Stimulated activated CD4-positive, alpha-beta T cell treated with anti-CD3 and anti-CD28 coated beads, TNF-alpha, amount 100 ng/mL, for 4 hours (primary cell): ENCODE measurements at places on chromosomes 1 and 21.

- no peak for DNase-seq
Observed at GRCh38 chr1:101431956-101432510, 195.2 kb downstream of the S1PR1 start.

DNA sequence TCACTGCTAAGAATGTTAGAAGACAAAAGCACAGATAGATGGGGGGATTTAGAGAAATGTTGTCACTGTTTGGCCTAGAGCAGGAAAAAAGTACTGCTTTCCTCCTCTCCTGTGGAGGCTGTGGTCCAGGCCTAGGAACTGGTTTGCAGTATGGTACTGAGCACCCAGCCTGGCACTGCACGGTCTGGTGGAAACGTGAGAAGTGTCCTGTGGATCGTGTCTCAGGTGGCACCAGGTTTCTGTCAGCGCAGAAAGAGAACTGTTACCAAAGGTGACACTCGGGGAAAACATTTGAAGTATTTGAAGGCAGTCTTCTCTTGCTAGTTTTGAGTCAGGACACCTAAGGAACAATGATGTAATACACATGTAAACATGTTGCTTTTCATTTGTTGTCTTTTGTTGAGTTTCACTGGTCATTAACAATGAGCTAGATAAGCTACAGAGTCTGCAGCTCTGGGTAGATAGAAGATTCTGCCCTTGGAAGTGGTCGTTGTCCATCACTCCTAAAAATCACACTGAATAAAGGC, 63.0 kb downstream of the B3GALNT2 start:
- DNase-seq = no peak

GRCh38 chr1:79976287-79976686, 969.8 kb upstream of the ADGRL4 start:
- DNase-seq = no peak

GRCh38 chr1:226342656-226343055, 33.7 kb upstream of the LIN9 start:
- DNase-seq = no peak

GRCh38 chr1:228172591-228173527, 7.3 kb downstream of the IBA57 start:
- no peak for DNase-seq

DNA sequence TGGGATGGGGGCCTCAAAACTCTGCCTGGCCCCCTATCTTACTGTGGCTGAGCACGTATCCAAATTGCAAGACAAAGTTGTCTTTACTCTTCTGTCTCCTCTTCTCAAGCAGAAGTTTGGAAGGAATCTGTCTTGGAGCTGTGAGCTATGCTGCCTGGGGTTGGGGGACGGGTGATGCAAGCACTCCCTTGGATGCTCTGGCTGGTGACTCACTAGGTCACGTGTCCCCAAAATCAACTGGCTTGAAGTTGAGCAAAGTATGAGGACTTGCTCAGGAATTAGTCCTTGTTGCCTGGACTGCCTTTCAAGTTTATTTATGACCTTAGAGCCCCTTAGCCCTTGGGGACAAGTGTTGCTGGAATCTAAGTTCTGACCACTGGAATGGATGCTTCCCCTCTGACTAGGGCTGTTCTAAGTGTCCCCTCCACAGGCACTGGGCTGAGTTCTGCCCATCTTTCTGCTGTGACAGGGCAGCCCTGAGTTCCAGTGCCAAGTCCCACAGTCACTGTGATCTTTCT, 269.5 kb downstream of the HHAT start:
- no peak for DNase-seq

- no peak for DNase-seq
Observed at GRCh38 chr21:41643246-41643966, 123.4 kb downstream of the RIPK4 start.

DNA sequence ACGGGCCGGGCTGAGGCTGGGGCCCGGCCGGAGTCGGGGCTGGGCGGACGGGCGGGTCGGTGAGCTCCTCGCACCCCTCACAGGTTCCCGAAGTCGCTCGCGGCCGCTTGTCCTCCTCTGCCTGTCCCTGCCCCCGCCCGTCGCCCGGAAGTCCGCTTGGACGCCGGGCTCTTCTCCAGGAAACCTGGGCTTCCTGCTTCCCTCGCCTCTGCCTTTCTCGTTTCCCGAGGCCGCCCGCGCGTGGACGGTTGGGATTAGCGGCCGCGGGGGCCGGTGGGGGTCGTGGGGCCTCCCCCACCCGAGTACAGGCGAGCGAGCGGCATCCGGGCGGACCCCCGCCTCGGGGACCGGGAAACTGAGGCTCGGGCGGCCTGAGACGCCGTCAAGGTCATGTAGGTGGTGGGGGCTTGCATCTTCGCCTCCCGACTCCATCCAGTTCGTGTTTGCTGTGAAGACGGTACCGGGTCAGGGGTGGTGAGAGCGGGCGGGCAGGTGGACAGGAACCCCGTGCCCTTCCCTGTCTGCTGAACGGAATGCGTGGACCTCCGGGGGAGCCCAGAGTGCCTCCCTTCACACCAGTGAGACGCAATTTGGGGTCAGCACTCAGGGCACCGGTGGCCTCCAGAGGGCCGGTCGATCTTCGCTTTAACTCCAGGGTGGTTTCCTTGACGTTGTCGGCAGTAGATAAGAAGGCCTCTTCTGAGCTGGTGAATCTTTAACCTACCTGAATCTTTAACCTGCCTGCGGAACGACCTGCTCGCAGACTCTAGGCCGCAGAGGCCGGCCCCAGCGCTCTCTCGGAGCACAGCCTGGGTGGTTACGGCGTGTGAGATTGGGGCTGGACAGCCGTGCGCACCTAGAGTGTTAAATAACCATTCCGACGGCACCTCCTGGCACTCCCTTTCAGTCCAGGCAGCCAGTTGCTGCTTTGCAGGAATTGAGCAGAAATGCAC, 686 bp downstream of the ARF1 start:
- no peak for DNase-seq

- no peak for DNase-seq
Observed at GRCh38 chr1:204455063-204455830, 39.4 kb downstream of the PIK3C2B start.

- no peak for DNase-seq
Observed at GRCh38 chr21:44531606-44532564, 8.1 kb downstream of the KRTAP10-1 start.

GRCh38 chr1:85700422-85700821, 7.8 kb downstream of the ZNHIT6 start:
- no peak for DNase-seq

GRCh38 chr1:119477710-119478109, 29.3 kb upstream of the HSD3B1 start:
- no peak for DNase-seq

GRCh38 chr1:224132901-224133300, 19.0 kb downstream of the FBXO28 start:
- no peak for DNase-seq

DNA sequence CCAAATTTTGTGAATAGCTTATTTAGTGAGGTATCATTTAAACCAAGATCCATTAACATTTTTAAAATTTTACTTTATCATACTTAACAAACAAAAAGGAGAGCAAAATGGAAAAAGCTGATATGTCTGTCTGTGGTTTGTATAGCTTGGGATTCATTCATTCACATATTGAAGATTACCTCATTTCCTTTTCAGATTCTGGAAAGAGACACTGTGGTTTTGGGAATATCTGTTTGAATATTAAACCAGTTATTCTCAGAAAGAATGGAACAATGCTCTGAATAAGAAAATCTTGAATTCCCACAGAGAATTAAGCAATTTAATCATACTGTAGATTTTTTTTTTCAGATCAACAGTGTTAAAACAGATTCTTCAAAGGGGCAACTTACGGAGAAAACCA, 93.8 kb upstream of the PRDX6 start:
- no peak for DNase-seq

DNA sequence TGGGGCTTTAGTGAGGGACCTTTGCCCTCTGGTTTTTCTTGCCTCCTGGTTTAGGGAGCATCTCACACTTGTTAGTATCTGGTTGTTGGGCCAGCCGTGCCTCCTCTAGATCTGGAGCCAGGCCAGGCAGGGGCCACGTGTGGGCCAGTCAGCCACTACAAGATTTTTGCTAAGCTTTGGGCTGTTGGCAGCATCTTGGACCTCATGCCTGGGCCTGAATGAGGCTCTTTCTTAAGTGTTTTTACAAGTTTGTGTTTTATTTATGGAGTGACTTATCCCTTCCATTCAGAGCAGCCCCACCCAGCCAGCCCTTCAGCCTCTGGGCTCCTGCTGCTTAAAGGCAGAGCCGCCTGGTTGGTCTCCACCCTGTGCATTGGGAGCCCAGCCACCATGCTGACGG, 1.6 kb upstream of the SH3BGRL3 start:
- no peak for DNase-seq

GRCh38 chr1:165449131-165449530, 4.2 kb upstream of the RXRG start:
- no peak for DNase-seq

GRCh38 chr1:1080122-1080757, 6.1 kb upstream of the RNF223 start:
- DNase-seq = no peak

DNA sequence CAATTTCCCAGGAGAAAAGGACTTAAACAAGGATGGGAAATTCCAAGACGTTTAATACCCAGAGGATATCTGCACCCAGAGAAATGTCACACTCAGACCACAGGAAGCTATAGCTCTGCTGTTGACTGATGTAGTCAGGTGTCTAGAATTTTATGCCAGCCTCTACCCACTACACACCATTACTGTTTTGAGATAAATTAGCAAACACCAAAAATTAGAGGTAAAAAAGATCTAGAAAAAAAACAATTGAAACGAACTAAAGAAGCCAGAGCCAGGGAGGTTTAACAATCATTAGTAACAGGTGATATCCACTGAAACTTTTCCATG, 519.9 kb downstream of the SMYD3 start:
- no peak for DNase-seq

GRCh38 chr1:224052772-224053171, 61.1 kb upstream of the FBXO28 start:
- no peak for DNase-seq

DNA sequence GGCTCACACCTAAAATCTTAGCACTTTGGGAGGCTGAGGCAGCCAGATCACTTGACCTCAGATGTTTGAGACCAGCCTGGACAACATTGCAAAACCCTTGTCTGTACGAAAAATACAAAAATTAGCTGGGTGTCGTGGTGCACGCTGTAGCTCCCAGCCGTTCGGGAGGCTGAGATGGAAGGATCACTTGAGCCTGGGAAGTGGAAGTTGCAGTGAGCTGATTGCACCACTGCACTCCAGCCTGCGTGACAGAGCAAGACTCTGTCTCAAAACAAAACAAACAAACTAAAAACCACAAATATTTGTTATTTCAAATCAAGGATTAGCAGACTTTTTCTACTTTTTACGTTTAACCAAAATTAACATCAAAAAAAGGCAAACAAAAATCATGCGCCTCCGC, 31.3 kb downstream of the INKA2 start:
- no peak for DNase-seq

GRCh38 chr1:172726740-172727139, 67.8 kb downstream of the FASLG start:
- no peak for DNase-seq

- DNase-seq = no peak
Observed at GRCh38 chr1:38370716-38371504, 324.3 kb upstream of the POU3F1 start.

DNA sequence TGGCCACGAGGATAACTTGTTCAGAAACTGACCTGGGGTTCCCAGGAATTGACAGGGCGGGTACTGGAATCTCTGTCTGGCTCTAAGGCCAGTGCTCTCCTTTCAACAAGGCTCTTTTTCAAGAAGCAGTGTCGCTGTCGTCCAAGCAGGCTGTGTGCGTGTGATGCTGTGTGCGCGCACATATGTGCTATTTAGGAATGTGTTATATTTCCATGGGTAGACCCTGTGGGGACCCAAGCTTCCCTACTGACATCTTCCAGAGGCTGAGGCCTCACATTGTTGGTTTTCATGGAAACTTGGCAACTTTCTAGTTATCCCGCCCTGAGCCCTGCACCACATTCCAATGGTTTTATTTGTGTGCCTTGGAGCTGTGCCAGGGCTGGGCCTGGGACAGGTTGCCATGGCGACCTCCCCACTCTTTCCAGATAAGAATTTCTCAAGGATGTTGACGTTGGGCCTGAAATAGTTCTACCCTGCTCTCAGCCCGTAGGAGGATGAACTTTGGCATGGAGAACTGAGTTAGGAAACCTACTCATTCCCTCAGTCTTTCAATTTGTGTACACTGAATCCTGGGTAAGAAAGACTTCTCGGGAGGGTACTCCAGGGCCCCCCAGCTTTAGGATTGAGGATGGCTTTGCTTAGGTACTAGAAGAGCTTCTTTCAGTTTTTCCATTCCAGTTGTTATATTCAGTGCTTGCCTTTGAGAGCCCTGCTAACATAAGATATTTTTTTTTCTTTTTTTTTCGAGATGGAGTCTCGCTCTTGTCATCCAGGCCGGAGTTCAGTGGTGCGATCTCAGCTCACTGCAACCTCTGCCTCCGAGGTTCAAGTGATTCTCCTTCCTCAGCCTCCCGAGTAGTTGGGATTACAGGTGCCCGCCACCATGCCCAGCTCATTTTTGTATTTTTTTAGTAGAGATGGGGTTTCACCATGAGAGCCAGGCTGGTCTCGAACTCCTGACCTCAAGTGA, 38.8 kb upstream of the SRSF10 start:
- no peak for DNase-seq

GRCh38 chr1:113912594-113913311, 7.6 kb downstream of the DCLRE1B start:
- DNase-seq = no peak

GRCh38 chr1:83548311-83548710, 450.6 kb downstream of the TTLL7 start:
- DNase-seq = no peak

GRCh38 chr21:39217356-39218081, 34.3 kb upstream of the PSMG1 start:
- DNase-seq = no peak

DNA sequence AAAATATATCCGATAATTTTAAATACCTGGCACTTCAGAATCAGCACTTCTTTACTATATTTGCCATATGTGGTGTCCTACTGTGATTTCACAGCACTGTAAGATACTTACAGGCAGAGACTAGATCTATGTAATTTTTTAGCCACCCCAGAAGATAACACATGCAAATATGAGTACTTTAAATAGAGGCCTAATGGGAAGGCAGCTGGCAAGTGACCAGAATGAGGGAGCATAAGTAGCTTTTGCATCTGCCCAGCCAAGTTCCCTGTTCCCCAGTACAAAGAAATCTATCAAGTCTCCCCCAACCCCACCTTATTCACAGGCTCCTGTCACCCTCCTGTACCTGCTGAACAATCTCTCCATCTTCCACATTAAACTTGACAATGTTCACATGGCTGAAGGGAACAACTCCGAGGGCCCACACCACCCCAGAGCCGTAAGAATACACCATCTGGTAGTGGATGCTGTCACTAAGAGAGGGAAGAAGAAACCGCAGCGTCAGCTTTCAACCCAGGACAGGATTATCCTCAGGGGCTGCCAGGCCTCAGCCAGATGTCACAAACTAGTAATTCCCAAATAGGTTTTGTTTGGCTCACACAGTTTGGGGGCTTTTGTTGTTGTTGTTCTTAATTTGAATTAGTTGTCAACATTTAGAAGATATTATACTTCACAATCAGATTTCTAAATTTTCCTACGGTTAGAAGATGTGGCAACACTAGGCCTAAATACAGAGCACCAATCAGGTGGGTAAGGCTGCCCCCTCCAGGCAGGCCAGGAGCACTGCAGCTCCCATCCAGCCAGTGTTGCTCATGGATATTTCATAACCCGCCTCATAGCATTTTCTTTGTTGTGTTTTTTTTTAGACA, 10.4 kb downstream of the EMC1 start:
- DNase-seq = peak; percentile 44

GRCh38 chr1:35555212-35555584, 2.0 kb downstream of the KIAA0319L start:
- DNase-seq = no peak
